Fibroblast of the aortic adventitia (primary cell): ENCODE measurements at places on chromosomes 5 and 9.
A peak's percentile ranks its signal among the peaks of the same experiment; 100 is the strongest.

- no peak for DNase-seq
Measured at GRCh38 chr5:145984072-145984471, 47.7 kb downstream of the SH3RF2 start.

- DNase-seq, result no peak
Measured at GRCh38 chr9:127149010-127149409, 26.6 kb upstream of the ANGPTL2 start.

DNA sequence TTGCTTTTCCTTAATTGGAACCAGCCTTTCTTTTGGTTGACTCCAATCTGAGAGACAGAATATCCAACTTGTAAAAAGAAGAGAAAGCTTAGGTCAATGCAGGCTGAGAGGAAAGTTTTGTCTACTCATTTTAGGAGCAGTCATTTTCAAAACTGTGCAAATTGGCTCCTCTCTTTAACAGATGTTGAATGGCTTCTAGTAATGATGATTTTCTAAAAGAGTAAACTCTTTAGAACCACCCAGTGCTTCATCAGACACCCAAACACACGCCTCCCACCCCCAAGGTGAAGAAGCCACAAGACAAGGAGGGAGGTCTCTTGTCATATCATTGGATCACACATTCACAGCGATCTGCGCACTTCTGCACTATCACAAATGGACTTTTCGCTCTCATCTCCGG is 116.3 kb upstream of the KLF9 start:
- no peak for DNase-seq

DNA sequence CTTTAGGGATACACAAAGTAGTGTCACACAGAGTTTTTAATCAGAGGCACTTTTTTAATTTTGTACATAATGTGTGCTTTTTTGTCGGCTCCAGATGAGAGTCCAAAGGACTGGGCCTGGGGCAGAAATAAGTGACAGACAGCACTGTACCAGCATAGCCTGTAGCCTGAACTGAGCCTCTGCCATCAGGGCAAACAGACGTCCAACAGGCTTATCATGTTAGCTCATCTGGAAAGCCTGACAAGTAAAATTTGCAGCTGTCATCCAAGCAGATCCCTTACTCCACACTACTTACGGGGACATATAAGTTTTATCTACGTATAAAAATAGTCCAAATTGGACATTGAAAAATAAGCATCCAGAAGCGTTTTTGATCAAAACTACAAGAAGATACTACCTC is 233.1 kb upstream of the GAS1 start:
- no peak for DNase-seq

DNA sequence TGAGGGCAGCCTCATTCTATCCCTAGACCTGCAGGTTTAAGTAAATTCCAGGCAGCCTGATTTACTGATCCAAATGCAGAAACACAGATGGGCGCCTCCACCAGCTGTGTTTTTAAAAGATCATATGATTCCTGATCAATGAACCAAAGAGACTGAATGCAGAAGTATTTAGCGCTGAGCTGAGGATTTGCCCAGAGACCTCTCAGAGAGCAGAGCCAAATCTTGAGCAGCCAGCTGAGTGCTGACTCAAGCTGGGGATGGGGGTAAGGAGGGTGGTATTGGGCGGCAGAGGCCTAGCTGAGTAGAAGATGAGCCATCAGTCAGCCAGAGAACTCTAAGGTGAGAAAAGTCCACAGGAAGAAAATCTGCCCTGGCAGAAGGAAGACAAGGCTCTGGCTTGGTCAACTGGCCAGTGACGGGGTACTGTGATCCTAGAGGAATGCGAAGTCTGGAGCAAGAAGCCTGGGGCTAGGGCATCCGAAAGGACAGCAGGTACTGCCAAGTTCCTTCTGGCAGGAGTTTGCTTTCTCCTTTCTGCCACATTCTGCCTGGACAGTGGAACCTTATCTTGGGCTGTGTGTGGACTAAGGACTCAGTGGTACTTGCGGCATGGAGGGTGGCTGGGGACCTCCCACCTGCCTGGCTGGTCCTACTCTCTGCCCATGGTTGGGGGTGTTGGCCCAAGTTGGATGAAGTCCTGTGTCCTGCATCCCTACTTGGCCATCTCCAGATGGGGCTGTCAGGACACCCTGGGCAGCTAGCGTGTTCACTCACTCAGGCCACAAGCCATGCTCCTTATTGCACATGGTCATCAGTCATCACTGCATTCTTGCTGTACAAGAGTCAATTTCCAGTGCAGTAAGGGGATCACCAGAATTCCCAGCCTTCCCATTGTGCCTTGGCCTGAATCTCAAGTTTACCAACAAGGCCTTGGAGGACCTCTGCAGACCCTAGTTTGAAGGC is 34.5 kb upstream of the CDKN2AIPNL start:
- DNase-seq, result no peak

- no peak for DNase-seq
Measured at GRCh38 chr9:24298912-24299311, 246.8 kb downstream of the IZUMO3 start.

DNA sequence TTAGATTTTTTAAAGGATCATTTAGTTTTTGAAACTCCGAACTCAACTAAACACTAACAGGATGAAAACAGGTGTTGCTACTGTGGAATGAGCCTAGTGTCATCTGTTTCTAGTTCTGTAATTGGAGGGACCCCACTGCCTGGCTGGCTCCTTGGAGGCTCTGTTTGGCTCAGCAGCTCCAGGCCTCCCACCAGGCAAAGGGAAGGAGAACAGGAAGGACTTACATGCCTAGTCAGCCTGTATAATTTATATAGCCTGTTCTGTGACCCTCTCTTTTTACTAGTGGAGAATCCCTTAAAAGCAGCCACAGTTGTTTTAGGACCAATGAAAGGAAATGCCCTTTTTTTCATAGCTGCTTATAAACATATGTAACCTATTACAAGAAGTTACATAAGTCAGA is 21.1 kb upstream of the C5orf24 start:
- no peak for DNase-seq

DNA sequence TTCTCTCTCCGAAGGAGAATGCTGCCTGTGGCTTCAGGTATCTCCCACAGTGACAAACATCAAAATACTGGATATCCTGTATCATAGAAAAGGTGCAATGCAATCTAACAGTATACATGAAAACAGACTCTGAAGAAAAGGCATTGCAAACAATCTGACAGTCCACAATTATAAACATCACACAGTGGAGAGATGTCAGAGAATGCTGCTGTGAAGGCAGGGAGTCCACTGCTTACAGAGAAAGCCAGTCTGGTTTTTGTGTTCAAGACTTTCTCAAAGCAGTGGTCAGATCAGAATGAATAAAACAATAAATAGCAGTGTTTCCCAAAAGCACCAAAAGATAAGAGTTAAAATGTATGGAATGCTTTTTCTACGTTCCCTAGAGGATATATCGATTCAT is 28.7 kb downstream of the TTC23L start:
- no peak for DNase-seq

DNA sequence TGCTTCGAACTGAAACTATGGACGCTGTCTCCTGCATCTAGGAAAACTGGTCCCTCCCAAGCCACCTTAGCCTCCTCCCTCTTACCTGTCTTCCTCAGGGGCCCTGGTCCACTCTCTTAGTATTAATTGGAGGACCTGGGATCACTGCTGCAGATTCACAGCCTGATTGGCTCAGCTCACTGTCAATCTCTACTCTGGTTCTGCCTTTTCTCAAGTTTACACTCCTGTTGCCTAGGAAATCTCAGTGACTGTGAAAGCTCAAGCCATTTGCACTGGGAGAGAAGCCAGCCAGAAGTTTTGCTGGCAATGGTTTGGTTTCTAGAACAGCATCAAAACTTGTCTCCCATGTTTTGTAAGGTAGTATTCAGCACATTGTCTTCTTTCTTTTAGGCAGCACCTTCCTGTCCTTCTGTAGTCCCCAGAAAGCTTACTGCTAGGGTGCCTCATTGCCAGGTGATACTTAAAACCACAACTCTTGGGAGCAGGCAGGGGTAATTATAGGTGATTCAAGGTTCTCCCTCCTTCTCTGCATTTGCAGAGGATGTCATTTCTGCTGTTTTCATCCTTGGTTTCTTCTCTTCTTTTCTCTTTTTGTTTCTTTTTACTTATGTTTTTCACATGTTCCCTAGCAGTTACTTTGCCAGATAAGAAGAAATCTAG is at the start of gene CAPSL:
Gene CAPSL (minus strand): TSS at position 55 of the 660 bp plus-strand sequence. CDS start 17,502 bp downstream, outside the sequence.
- DNase-seq, result peak; percentile 55

DNA sequence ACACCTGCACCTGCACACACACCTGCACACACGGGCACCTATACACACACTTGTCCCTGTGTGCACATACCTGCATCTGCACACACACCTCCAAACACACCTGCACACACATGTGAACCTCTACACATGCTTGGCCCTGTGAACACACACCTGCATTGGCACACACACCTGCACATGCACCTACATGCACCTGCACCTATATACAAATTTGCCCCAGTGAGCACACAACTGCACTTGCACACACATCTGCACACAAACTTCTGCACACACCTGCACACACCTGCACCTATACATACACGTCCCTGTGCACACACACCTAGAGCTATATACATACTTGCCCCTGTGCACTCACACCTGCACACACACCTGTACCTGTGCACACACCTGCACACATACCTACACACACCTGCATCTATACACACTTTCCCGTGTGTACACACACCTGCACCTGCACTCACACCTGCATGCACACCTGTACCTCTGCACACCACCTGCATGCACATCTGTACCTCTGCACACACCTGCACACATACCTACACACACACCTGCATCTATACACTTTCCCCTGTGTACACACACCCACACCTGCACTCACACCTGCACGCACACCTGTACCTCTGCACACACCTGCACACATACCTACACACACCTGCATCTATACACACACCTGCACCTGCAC is 21.5 kb upstream of the LPCAT1 start:
- DNase-seq, result no peak

- DNase-seq, result no peak
Measured at GRCh38 chr5:8048920-8049319, 180.0 kb downstream of the MTRR start.

DNA sequence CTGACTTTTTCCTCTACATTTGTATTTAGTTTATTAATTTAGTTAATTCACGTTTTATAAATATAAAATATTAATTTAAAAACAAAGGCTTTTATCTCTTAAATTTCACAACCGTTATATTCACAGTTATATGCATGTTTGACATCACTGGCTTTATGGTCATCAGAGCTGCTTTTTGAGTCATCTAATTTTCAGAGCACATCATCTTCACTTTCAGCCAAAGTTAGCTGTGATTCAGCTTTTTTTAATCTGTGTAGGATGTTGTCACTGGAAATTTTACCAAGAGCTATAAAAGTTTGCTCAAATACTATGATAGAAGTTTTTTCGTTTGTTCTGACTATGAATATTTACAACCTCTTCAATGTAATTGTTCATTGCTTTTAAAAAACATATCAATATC is 12.4 kb downstream of the CDC37L1 start:
- peak; percentile 80 for DNase-seq

- no peak for DNase-seq
Measured at GRCh38 chr5:76896196-76896595, 46.4 kb downstream of the S100Z start.

GRCh38 chr5:77087484-77088261 is 588 bp upstream of the ZBED3 start:
- peak; percentile 60 for DNase-seq

DNA sequence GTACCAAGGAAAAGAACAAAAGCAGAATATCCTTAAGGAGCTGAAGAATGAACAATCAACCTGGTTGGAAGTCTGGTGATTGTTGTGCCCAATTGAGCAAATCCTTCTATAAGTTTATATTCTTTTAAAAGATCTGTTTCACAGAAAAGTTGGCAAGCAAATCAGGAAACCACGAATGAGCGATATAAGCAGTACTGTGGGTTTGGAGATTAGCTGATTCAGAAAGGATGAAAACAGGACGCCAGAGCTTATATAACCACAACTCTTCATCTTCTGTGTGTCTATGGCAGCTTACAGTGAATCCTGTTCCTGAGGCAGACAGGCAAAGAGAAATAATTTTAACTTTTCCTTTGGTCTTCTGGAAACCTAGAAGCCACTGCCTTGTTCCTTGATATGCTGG is 61.7 kb downstream of the SLC38A9 start:
- peak; percentile 89 for DNase-seq

GRCh38 chr5:95057615-95058014 is 227.3 kb downstream of the MCTP1 start:
- no peak for DNase-seq

DNA sequence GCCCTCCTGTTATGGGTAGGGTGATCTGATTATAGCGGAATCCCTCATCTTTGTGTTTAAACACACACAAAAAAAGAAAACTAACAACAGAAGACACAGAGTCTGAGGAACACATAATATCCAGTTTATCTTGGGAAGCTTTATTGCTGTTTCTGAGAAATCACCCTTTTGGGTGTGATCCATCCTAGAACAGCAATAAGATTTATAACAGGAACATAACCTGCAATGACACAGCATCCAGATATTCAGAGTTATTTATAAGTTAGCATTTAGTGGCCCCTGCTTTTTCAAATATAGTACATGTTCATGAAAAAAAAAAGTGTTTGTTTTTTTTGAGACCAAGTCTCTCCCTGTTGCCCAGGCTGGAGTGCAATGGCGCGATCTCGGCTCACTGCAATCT is 79.9 kb downstream of the RFK start:
- no peak for DNase-seq

- DNase-seq, result no peak
Measured at GRCh38 chr5:84092738-84093137, 291.9 kb downstream of the EDIL3 start.

GRCh38 chr5:172530406-172530805 is 76.1 kb upstream of the SH3PXD2B start:
- no peak for DNase-seq

- DNase-seq, result peak; percentile 89
Measured at GRCh38 chr5:56026863-56027300, 32.1 kb upstream of the IL6ST start.

GRCh38 chr5:39520232-39520572 is 95.4 kb upstream of the DAB2 start:
- peak; percentile 90 for DNase-seq

DNA sequence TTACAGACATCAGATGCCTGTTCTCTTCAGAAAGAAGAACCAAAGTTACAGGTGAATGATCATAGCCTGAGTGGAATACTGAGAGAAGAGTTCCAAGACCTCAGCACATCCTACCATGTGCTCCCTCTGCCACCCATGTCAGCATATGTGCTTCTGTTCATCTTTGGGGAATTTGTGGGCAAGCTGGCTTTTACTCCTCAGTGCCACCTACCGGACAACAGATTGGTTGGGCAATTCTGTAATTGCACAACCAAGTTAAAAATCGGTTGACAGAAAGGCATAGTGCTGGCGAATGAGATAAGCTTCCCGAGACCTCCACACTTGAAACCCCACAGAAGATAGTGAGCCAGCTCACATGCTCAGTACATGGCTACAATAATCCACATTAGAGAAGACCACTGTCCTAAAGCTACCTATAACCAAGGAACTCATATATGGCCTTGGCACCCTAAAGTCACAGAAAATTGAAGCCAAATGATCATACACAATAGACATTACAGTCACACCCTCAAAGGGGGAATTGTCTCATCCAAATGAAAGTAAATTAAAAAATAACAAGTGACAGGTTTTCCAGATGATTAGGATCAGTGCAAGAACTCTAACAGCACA is 1238.0 kb upstream of the NUDT12 start:
- DNase-seq, result no peak

DNA sequence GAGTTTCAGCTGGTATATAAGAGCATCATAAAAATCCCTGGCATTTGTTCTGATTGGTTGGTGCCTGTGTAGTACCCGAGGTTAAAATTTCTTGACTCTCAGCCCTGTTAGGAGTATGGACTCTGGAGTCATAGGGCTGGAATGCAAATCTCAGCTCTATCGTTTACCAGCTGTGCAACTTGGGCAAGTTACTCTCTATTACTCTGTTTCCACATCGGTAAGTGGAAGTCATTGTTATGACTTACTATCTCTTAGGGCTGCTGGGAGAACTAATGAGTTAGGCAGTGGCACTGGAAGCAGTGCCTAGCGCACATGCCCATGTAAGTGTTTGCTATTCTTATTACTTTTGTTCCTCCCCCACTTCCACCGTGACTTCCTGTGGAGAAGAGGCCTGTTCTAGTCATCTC is 141.6 kb downstream of the BOD1 start:
- peak; percentile 75 for DNase-seq
